ENCODE measurements at places on chromosomes 5 and 9.

DNA sequence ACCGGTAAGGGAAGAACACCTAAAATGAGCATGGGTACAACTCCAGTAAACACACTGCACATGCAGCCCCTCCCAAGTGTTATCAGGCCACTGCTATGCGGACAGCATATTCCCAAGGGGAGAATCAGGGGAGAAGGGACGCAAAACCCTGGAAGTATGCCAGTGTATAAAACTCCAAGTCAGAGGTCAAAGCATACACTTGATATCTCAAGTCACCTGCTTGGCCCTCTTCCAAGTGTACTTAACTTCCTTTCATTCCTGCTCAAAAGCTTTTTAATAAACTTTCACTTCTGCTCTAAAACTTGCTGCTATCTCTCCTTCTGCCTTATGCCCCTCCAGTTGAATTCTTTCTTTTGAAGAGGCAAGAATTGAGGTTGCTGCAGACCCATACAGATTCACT, 408.1 kb downstream of the HTR1A start:
- no peak for DNase-seq

- DNase-seq = no peak
Measured at GRCh38 chr9:77960356-77961153, 71.1 kb downstream of the GNAQ start.

- DNase-seq = no peak
Measured at GRCh38 chr5:32406650-32407049, 37.9 kb downstream of the ZFR start.

DNA sequence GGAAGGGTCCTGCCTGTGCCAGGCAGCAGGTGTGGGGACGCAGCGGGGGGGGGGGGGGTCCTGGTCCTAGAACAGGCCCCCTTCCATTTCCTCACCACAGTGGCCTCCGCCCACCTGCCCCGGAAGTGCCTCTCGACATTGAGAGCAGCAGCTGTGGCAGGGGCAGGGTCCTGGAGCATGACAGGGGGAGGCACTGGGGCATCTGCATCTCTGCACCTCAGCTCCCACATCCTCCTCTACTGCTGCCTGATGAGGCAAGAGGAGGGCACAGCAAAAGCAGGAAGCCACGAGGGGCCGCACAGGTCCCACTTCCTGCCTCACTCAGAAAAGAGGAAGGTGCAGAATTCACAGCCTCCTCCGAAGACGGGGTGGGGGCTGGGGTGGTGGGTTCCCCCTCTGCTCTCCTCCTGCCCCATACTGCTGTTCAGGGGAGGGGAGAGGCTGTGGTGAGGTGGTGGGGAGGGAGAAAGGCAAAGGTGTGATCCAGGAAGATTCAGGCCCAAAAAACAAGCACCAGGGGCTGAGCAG, 14.8 kb downstream of the AKNA start:
- DNase-seq = peak; percentile 65

GRCh38 chr9:124342776-124343485, 72.3 kb downstream of the PSMB7 start:
- DNase-seq = no peak

- no peak for DNase-seq
Measured at GRCh38 chr5:157306692-157307471, 41.0 kb downstream of the CYFIP2 start.

GRCh38 chr9:89974582-89974981, 369.8 kb downstream of the GADD45G start:
- DNase-seq = no peak

GRCh38 chr5:164020116-164020515, 514.7 kb downstream of the MAT2B start:
- no peak for DNase-seq
